SW 1271 (cell line): ENCODE measurements at places on chromosomes 4 and X.
A peak's percentile ranks its signal among the peaks of the same experiment; 100 is the strongest.

DNA sequence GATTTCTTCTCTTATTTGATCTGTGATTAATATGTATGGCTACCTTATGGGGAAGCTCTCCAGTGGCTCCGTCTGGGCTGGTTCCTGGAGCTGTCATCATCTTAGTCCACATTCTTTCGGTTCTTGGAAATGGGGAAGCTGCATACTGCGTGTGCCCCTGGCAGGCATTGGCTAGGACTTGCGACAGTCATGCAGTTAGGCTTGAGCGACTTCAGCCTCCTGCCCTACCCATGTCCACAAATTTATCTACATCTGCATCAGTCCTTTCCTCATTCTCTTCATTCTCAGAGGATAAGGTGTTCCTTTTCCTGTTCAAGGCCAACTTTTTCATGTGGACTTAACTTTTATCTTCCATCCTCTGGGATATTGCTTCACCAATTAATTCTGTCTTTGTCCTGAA, 214.2 kb downstream of the RELL1 start:
- DNase-seq = no peak

GRCh38 chr4:130825284-130825683, 1729.3 kb downstream of the C4orf33 start:
- no peak for DNase-seq

DNA sequence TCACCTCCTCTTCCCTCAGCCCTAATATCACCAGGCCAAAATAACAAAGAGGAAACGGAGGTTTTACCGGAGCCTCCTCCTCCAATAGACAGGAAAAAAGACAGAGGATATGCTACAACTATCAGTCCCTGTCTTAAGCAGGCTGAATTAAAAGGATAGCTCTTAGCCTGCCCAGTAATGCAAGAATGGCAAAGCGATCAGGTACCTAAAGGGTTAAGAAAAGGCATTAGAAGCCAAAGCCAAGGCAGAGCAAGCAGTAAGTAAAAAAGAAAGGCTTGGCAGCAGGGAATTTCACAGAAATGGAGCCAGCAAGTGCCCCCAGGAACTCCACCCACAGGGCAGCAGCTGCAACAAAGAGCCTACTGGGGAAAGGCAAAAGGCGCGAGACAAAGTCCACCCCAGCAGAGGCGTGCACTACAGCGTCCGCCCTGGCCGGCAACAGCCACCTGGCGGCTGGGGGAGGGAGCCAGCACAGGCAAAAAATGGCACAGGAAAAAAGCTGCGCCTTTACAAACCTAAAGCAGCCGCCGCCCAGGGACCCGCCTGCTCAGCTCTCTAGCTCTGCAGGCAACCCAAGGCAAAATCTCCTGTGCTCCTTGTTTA, 220.6 kb upstream of the ZC4H2 start:
- peak; percentile 1 for DNase-seq

GRCh38 chr4:48315728-48316630, 25.4 kb upstream of the SLAIN2 start:
- peak; percentile 59 for DNase-seq

DNA sequence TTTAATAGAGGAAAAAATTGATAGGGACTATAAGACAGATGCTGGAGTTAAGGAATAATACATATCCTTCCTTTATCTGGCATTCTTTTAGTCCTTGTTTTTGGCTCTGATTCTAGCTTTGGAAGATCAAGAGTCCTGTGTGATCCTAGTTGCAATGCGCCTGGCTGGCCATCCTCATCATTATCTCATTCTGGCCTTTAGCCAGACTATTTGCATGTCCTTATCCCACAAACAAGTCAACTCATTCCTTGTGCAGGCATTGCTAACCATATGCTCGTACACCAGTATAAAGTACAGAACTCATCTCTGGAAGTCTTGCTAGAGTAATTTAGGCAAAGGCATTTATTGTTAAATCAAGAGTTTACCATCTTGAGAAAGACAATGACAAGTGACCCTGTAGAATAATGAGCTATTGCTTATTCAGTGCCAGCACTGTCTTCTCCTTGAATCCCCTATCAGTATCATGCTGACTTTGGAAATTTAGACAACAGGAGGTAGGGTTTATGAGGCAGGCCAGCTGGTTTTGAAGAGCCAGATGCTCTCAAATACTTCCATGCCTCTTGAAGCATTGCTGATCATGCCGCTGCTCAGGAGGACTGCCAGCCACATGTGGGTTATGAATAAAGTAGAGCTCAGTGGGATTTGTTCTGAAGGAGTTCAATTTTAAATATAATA, 1730.3 kb upstream of the TENM3 start:
- no peak for DNase-seq

GRCh38 chr4:81213671-81214070, 1.4 kb downstream of the PRKG2 start:
- DNase-seq = no peak

- DNase-seq = no peak
These were observed 3.4 kb upstream of the SRPK3 start for GRCh38 chrX:153777261-153778090.

GRCh38 chrX:113260474-113260873, 419.8 kb upstream of the AMOT start:
- no peak for DNase-seq

DNA sequence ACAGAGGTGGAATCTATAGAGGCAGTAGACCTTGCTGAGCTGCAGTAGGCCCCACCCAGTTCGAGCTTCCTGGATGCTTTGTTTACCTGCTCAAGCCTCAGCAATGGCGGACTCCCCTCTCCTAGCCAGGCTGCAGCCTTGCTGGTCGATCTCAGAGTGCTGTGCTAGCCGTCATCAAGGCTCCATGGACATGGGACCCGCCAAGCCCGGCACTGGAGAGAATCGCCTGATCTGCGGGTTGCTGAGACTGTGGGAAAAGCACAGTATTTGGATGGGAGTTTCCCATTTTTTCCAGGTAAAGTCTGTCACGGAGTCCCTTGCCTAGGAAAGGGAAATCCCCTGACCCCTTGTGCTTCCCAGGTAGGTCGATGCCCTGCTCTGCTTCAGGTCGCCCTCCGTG, 124.8 kb upstream of the KLF8 start:
- no peak for DNase-seq

DNA sequence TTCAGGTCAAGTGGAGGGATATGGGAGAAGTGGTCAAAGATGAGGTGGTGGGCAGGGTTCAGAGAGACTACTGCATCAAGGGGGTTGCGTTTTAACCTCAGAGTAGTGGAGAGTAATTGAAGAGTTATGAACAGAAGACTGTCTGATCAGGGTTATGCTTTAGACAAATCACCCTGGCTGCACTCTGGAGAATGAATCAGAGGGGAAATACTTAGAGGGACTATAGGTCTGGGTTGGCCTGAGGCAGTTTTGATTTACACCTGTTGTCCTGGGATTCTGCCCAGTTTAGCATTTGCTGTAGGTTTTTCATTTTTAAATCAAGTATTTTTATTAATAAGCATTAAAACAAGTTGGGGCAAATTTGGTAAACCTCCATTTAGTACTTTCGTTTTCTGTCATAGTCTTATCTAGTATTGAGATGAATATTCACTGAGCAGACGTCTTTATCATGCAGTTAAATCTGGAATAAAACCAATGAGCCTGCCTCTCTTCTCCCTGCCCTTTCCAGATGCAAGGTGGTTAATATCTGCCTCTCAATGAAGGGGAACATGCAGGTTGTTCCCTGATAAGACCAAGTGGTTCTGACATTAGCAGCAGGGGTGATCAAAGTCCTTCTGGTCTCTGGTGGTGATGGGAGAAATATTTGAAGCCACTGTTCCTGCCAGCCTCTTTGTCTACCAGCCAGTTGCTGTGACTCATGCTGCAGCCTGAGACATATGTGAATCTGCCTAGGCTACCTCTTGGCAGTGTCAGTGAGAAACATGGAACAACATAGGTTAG, 116.0 kb upstream of the RPS6KA3 start:
- no peak for DNase-seq

- DNase-seq = no peak
These were observed 144.1 kb downstream of the MGST2 start for GRCh38 chr4:139809757-139810140.

DNA sequence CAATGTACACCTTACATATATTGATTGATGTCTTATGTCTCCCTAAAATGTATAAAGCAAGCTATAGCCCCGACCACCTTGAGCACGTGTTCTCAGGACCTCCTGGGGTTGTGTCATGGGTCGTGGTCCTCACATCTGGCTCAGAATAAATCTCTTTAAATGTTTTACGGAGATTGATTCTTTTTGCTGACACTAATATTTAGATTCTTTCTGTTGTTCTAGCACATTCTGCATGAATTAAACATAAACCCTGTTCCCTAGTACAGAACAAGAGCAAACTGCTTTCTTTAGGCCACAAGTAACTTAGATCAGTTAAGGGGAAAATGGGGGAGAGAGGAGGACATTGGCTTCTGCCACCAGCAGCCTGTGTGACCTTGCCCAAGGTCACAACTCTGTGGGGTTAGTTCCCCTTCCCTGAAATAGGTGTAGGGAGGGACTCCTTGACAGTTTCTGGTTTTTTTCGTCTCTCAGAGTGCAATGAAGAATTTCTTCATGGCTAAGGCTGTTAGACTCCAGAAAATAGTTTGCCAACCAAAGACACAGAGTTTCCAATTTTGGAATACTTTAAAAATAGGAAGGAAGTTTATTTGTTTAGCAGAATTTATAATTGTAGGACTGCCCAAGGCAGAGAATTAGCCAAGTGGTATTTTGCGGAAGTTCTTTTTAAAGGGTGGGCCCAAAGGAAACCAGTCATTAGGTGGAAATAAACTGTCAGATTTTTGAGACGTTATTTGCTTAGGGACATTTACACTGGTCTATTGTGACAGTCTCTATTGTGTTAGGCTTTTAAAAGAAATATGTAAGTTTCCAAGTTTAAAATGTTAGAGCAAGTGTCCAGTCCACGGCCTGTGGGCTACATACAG, 29.4 kb downstream of the PTTG2 start:
- no peak for DNase-seq

DNA sequence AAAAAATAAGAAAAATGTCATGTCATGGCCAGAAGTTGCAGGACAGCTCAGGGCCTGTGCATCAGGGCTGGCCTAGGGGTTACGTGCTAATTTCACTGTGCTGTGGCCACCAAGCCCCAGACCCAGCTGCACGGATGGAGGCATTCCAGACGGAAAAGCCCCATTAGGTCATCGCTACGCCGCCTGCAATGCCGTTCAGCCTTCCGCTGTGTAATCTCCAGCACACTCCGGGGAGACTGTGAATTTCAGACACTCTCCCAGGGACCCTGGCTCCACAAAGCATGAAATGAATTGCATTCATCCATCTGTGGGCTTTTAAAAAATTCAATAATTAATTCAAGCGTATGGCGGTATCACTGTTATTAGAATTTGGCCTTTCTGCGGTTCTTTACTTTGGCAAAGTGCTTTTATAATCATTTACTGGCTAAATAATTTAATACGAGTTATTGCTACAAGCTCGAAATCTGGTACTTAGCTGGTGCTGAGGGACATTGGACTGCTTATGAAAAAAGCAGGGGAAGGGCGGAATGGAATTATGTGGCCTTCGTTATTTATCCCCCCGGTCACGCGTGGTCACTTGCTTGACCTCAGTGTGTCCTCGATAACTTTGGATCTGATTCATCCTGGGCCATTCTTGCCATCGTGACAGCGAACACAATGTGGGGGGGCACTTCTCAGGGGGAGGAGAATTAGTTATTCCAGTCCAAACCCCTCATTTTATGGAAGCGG, 9.0 kb upstream of the NSG1 start:
- DNase-seq = no peak

DNA sequence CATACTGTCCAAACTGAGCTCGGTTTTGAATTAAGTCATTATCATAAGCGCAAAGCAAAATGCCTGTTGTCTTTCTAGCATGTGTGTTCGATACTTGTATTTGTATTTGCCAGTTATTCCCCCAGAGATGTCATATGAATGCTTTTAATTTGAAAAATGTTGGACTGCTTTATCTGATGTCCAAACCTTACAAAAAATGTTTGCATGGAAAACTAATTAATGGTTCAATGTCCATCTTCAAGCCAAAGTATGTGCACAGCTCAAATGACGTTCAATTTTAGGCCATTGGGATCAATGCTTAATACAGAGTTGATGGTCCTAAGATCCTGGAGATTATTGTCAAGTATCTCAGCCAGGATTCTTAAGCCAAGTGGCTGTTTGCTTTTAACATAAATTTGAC, 17.2 kb upstream of the HPGDS start:
- no peak for DNase-seq

- no peak for DNase-seq
These were observed 168.5 kb upstream of the MXRA5 start for GRCh38 chrX:3514996-3515395.

DNA sequence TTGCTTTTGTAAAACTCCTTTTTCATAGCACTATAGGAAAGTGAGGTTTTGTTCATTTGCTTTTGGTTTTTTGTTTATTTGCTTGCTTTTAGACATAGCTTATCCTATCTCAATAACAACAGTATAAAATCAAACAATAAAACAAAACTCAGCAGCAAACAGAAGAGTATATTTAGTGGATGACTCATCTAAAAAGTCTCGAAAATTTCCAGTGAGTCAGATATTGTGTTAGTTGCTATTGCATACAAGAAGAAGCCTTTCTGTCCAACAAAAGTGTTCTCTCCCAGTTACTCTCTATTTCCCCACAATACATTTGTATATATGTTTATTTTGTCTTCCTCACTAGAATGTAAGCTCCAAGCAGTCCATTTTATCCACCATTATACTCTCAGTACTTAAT, 36.0 kb upstream of the NPNT start:
- no peak for DNase-seq

- DNase-seq = no peak
These were observed 88.0 kb downstream of the FNIP2 start for GRCh38 chr4:158856852-158857251.

GRCh38 chr4:36549252-36549651, 267.8 kb downstream of the DTHD1 start:
- no peak for DNase-seq

- no peak for DNase-seq
These were observed 84.6 kb downstream of the PDS5A start for GRCh38 chr4:39892988-39893692.

DNA sequence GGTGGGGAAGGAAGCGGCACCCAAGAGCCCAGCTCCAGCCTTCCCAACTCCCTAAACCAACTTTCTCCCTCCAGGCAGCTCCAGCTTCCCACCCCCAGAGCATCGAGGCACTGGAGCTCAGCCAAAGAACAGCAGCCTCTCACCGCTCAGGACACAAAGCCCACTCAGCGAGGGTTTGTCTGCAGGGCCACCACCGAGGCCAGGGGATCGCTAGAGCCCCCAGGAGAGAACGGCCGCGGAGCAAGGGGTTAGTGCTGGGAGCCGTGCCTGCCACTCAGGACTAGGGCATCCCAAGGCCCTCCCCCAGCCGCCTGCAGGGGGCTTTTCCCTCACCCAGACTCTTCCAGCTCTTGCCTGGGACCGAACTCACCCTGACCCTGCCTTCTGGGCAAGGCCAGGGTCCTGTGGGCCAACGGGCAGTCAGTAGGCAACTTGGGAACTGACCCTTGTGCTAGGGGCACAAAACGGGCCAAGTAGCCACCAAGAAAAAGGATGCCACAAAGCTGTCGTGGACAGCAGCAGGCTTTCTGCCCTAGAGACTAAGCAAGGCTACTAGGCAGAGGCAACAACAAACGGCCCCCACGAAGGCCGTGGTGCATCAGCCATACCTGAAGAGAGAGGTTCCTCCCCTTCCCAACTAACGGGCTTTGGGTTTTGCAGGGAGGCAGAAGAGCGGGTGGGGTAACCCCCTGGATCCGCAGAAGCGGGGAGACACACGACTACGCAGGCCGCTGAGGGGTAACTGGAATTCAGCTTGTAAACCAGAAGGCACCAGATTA, 2.3 kb downstream of the HCFC1 start:
- no peak for DNase-seq

GRCh38 chr4:149723065-149723464, 92.6 kb downstream of the IQCM start:
- DNase-seq = no peak

GRCh38 chr4:162015090-162015489, 148.7 kb downstream of the FSTL5 start:
- DNase-seq = no peak
